DMS79 treated with DMSO at 0.1 percent for 48 hours (cell line): ENCODE measurements at places on chromosomes 7 and 10.

DNA sequence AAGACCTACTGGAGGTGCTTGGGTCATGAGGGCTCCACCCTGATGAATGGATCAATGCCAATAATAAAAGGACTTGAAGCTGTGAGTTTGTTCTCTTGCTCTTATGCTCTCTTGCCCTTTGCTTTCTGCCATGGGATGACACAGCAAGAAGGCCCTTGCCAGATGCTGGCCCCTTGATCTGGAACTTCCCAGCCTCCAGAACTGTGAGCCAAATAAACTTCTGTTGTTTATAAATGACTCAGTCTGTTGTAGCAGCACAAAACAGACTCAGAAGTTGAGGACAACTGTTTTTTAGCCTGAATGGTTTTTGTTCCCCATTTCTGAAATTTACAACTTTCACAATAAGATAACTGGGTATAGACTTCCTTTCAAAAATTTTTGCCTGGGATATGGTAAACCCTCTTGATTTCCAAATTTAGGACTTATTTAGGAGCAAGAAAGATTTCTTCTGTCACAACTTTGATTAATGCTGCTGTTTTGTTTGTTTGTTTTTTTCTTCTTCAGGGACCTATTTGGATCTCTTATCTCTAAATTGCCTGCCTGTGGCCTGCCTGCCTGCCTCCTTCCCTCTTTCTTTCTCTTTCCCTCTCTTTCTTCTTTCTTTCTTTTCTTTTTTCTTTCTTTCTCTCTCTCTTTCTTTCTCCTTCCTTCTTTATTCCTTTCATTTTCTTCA lies 12.1 kb downstream of the ENTPD1 start:
- no peak for DNase-seq

GRCh38 chr10:42875798-42876341 lies 93.3 kb downstream of the BMS1 start:
- DNase-seq, result no peak

- DNase-seq, result no peak
Observed at GRCh38 chr10:36474456-36474855, 650.9 kb upstream of the ANKRD30A start.

- no peak for DNase-seq
Observed at GRCh38 chr7:19392246-19392645, 247.0 kb upstream of the FERD3L start.

DNA sequence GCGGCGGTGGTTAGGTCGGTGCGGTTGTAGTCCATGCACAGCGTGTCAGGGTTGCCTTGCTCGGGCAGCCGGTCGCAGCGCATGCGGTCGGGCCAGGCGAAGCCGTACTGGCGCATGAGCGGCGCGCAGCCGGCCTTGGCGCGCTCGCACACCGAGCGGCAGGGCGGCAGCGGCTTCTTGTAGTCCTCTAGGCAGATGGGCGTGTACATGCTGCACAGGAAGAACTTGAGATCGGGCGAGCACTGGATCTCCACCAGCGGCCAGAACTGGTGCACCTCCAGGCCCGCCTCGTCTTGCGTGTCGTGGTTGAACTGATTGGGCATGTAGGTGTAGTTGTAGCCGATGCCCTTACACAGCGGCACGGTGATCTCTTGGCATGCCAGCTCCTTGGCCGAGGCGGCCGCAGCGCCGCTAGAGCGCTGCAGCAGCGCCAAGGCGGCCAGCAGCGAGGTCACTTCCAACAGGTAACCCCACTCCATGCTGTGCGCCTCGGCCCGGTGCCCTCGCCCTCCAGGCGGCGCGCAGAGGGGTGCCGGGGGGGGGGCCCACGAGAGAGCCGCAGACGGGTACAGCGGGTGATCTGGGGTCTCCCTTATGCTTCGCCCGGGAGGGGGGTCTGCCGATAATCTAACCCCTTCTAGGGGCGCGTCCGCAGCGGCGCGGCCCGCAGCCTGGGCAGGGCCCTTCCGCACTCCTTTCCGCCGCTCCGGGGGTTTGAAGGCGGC lies 983 bp downstream of the FZD8 start:
- DNase-seq, result peak; percentile 7
